ENCODE measurements at places on chromosomes 2 and 18. TPM values are rescaled to one million over a fixed set of nuclear protein-coding genes. Genes with fewer than 3 reads are reported as not detected.

Gene KIAA2012
- total RNA-seq: not detected

Gene PIKFYVE
- 23.8 TPM for total RNA-seq

Gene CCDC68
- total RNA-seq: 13.8 TPM

Gene CFAP221
- total RNA-seq: 20.8 TPM

Gene DYTN
- 0.10 TPM for total RNA-seq

Gene SMYD1
- 0.05 TPM for total RNA-seq

Gene POTEC
- total RNA-seq: not detected

Gene TEX44
- total RNA-seq: not detected

Gene CCDC74A
- total RNA-seq: 2.7 TPM

Gene MAB21L4
- total RNA-seq: 20.6 TPM

Gene FHL2
- 11.4 TPM for total RNA-seq

DNA sequence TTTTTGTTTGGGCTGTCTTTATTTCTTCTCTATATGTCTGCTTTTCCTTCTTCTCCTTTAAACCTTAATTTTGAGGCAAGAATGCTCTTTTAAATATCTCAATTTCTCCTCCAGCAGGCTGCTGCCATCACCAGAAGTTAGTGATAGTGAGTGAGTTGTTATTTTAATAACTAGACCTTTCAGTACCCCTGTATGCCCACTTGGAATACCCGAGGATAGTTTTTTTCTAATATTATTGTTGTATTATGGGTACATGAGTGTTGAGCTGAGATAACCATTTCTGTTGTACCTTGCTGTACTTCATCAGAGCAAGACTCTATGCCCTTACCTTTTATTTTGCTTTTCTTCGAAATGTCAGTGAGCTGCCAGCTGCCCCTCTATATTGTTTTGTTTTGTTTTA is 50.1 kb downstream of the PPM1B start:
- H3K4me3 ChIP-seq: no peak overlapping the region
- H3K27me3 ChIP-seq: no peaks in the 10 kb centered on the region
- H3K36me3 ChIP-seq: peaks cover 50% of the 10 kb centered on the region
- no peaks in the 10 kb centered on the region for H3K4me1 ChIP-seq
- DNase-seq: no peak
- H3K27ac ChIP-seq: no peak overlapping the region

DNA sequence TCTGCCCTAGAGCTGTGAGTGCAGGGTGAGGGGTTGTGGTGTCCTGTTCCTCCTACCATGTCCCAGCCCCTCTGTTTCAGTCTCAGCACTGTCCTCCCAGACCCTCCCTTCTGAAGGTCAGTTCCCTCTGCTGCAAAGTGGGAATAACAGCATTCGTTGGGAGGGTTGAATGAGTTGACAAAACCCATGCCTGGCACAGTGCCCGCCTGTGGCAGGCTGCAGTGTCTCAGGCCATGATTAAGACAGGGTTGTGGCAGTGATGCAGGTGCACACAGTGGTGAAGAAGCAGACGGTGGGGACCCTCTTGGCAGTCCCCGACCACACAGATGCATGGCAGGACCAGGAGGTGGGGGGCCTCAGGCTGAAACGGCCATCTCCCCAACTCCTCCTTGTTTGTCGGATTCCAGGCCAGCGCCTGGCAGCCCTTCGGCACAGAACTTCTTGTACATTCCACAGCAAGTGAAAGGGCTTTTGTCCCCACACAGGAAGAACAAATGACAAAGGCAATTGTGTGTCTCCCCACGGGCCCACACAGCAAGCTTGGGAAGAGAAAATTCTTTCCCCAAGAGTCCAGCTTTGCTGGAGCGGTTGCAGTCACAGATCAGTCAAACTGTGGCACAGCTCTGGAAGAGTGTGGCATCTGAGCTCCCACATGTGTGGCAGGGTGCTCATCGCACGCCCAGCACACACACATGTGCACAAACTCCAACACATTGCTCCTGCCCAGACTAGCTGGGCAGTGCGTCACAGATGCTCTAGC is 92.0 kb upstream of the MSH2 start:
- H3K4me3 ChIP-seq: no peak overlapping the region
- H3K27ac ChIP-seq: peak overlapping the region; percentile 80
- peak; percentile 87 for DNase-seq
- no peaks in the 10 kb centered on the region for H3K27me3 ChIP-seq

- no peak overlapping the region for H3K27ac ChIP-seq
- H3K36me3 ChIP-seq: no peaks in the 10 kb centered on the region
- no peak overlapping the region for H3K4me3 ChIP-seq
- no peak for DNase-seq
- H3K27me3 ChIP-seq: no peaks in the 10 kb centered on the region
Measured at GRCh38 chr2:186459009-186459408, 27.1 kb upstream of the ZC3H15 start.

GRCh38 chr2:209790066-209790728 is 18.6 kb downstream of the UNC80 start:
- H3K4me1 ChIP-seq: no peaks in the 10 kb centered on the region
- no peaks in the 10 kb centered on the region for H3K27me3 ChIP-seq
- no peak overlapping the region for H3K27ac ChIP-seq
- DNase-seq: no peak
- no peaks in the 10 kb centered on the region for H3K36me3 ChIP-seq

GRCh38 chr18:36627637-36628036 is 201.2 kb downstream of the TPGS2 start:
- H3K27ac ChIP-seq: no peak overlapping the region
- DNase-seq: no peak
- no peaks in the 10 kb centered on the region for H3K36me3 ChIP-seq
- no peaks in the 10 kb centered on the region for H3K4me1 ChIP-seq

GRCh38 chr2:201859949-201860348 is 53.6 kb downstream of the CDK15 start:
- H3K4me3 ChIP-seq: no peak overlapping the region
- H3K27me3 ChIP-seq: peaks cover 56% of the 10 kb centered on the region
- no peak overlapping the region for H3K27ac ChIP-seq
- H3K36me3 ChIP-seq: no peaks in the 10 kb centered on the region
- no peaks in the 10 kb centered on the region for H3K4me1 ChIP-seq

DNA sequence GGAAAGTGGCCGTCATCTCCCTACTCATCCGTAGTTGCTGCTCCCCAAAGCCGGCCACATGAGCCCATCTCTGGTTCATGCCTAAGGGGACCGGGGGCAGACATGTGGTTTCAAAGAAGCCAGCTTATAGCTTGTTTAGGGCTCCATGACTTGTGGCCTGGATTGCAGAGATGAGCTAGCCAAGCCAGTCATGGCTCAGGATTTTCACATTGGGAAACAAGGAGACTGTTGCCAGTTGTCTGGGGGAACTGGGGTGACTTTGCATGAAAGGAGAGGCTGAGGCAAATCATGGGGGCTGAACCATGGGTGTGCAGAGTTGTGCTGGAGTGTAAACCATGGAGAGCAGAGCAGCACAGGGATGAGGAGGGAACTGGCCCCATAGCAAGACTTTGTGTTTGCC is 183.0 kb upstream of the APCDD1 start:
- no peaks in the 10 kb centered on the region for H3K27me3 ChIP-seq
- H3K4me1 ChIP-seq: peaks cover 20% of the 10 kb centered on the region
- no peaks in the 10 kb centered on the region for H3K36me3 ChIP-seq
- H3K27ac ChIP-seq: no peak overlapping the region
- H3K4me3 ChIP-seq: no peak overlapping the region
- no peak for DNase-seq

DNA sequence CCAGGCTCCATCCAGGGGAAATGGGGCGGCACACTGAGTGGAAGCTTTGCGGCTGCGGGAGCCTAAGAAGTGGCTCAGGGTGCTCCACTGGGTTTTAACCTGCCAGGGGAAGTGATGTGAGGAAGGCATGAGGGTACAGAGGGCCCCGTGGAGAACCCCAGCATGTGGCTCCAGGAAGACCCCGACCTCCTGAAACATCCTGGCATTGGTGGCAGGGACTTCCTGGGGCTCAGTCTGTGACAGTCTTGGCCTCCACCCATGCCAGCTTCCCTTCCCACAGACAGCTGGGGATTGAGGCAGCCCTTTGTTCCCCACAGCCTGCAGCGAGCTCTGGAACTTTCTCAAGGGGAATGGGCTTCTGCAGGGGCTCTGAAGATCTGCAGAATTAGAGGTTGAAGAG is 146.6 kb downstream of the TNS1 start:
- H3K27ac ChIP-seq: no peak overlapping the region
- no peak overlapping the region for H3K4me3 ChIP-seq
- H3K27me3 ChIP-seq: no peaks in the 10 kb centered on the region
- DNase-seq: no peak
- peaks cover 35% of the 10 kb centered on the region for H3K4me1 ChIP-seq

- no peaks in the 10 kb centered on the region for H3K4me1 ChIP-seq
- H3K4me3 ChIP-seq: no peak overlapping the region
- DNase-seq: no peak
- no peaks in the 10 kb centered on the region for H3K27me3 ChIP-seq
- no peaks in the 10 kb centered on the region for H3K36me3 ChIP-seq
Measured at GRCh38 chr2:213177679-213178078, 26.3 kb upstream of the IKZF2 start.

GRCh38 chr18:34834897-34835296 is 124.8 kb downstream of the DTNA start:
- no peaks in the 10 kb centered on the region for H3K36me3 ChIP-seq
- DNase-seq: no peak
- no peaks in the 10 kb centered on the region for H3K27me3 ChIP-seq
- H3K27ac ChIP-seq: peak overlapping the region; percentile 61
- H3K4me3 ChIP-seq: no peak overlapping the region

GRCh38 chr2:49105506-49105905 is 48.8 kb downstream of the FSHR start:
- H3K36me3 ChIP-seq: no peaks in the 10 kb centered on the region
- H3K4me1 ChIP-seq: no peaks in the 10 kb centered on the region
- H3K27ac ChIP-seq: no peak overlapping the region
- H3K27me3 ChIP-seq: no peaks in the 10 kb centered on the region
- no peak overlapping the region for H3K4me3 ChIP-seq
- no peak for DNase-seq

DNA sequence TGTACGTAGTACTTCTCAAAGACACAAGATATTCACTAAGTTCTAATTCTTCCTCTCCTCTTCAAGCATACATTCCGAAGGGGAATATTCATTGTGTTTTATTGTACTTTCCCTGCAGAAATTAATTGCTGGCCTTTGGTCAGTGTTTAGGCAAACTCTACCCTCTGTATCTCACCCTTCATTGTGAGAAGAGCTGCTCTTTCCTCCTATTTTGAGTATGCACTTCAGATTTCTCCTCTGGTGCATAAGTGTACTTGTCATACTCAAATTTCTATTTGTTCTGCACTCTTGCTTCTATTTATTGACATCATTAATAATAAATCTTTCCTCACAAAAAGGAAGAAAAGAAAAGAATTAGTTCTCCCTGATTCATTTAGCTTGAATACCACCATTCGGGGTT is 485.4 kb upstream of the SLC8A1 start:
- H3K4me3 ChIP-seq: no peak overlapping the region
- H3K27me3 ChIP-seq: no peaks in the 10 kb centered on the region
- H3K4me1 ChIP-seq: no peaks in the 10 kb centered on the region
- no peak for DNase-seq
- no peaks in the 10 kb centered on the region for H3K36me3 ChIP-seq

- H3K27me3 ChIP-seq: no peaks in the 10 kb centered on the region
- no peak overlapping the region for H3K4me3 ChIP-seq
- no peak overlapping the region for H3K27ac ChIP-seq
Measured at GRCh38 chr18:6859676-6860422, 130.3 kb downstream of the ARHGAP28 start.

DNA sequence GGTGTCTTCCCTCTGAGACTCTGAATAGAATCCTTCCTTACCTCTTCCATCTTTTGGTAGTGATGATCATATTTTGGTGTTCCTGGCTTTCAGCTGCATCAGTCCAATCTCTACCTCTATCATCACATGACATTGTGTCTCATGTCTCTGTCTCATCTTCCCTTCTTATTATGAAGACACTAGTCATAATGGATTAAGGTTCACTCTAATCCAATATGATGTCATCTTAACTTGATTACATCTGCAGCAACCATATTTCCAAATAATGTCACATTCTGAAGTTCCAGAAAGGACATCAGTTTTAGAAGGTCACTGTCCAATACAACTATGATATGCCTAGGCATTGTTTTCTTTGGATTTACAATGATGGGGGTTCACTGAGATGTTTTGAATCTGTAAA is 31.5 kb downstream of the CMPK2 start:
- H3K4me3 ChIP-seq: no peak overlapping the region
- H3K27ac ChIP-seq: no peak overlapping the region
- H3K4me1 ChIP-seq: no peaks in the 10 kb centered on the region
- H3K27me3 ChIP-seq: no peaks in the 10 kb centered on the region

DNA sequence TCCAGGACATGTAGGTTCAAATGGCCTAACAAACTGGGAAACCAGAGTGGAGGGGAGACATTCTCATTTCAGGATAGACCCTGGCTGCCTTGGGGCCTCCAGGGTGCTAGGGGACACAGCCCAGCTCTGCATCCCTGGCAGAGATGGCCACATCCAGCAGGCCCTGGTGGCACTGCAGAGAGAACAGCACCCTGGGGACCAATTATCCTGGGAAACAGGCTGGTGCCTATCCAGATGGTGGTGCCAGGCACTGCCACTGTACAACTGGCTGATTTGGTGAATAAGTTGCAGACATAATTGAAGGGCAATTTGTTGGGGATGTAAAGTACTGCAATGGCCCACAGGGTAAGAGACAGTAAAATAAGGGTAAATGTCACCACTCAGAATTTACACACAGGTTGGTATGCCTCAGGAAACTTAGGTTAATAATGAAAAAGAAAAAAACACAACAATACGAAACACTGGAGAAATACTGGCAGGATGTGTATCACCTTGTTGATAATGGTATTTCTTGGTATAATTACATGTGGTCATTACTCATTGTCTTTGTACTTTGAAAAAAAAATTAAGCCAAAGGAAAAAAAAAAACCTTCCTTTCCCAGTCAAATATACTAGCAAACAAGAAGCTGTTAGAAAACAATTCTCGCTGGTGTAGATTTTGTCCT is 12.8 kb upstream of the SFTPB start:
- no peak for DNase-seq
- H3K27ac ChIP-seq: peak overlapping the region; percentile 0
- no peaks in the 10 kb centered on the region for H3K36me3 ChIP-seq
- H3K4me3 ChIP-seq: no peak overlapping the region

GRCh38 chr2:224310943-224311625 is 90.8 kb downstream of the FAM124B start:
- no peaks in the 10 kb centered on the region for H3K27me3 ChIP-seq
- no peak for DNase-seq
- no peak overlapping the region for H3K4me3 ChIP-seq
- H3K4me1 ChIP-seq: no peaks in the 10 kb centered on the region

- H3K36me3 ChIP-seq: no peaks in the 10 kb centered on the region
- no peak for DNase-seq
- no peaks in the 10 kb centered on the region for H3K27me3 ChIP-seq
- no peaks in the 10 kb centered on the region for H3K4me1 ChIP-seq
Measured at GRCh38 chr18:79427368-79428225, 31.9 kb downstream of the NFATC1 start.

DNA sequence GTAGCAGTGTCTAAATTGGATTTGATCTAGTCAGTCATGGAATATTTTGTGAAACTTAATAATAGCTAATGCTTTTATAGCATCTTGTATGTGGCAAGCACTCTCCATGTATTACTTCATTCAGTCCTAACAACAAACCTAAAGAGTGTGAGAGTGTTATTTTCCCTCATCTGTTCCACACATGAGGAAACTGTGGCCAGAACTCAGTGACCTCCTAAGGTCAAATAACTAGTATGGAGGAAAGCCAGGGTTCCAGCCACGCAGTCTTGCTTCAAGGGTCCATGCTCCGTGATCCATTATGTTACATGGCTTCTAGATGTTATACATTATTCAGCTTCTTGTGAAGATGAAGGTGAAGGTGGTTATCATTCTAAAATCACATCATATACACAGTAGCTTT is 45.5 kb downstream of the TWSG1 start:
- H3K27ac ChIP-seq: peak overlapping the region; percentile 45
- H3K4me3 ChIP-seq: no peak overlapping the region
- H3K36me3 ChIP-seq: no peaks in the 10 kb centered on the region
- H3K4me1 ChIP-seq: no peaks in the 10 kb centered on the region
